ENCODE measurements at places on chromosomes 5 and 9.

DNA sequence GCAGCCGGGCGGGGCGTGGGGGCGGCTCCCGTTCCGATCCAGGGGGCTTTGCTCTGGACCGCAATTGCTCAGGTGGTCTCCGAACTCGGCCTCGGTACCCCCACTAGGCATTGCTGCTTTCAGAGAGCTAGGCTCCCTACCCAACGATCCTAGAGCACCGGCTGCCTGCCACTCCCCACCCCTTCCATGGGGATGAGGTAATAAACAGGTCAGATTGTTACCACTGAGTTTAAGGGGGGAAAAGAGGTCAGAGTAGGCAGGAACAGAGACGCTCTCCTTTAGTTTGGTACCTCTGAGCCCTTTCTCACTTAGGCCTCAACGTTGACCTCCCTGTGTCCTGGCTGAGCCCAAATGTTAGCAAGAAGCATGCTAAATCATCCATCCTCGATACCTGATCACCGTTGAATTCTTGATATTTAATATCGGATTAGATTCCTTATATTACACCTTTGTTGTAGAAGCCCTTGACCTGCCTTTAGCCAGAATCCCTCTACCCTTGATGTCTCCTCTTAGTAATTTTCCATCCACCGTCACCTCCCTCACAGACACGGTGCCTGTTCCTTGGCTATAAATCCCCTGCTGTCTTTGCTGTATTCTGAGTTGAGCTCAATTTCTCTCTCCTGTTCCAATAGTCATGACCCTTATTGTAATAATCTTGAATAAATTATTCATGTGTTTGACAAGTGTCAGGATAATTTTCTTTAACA lies 588 bp upstream of the PLPP1 start:
- DNase-seq = no peak

GRCh38 chr9:78319197-78320029 lies 22.5 kb downstream of the PSAT1 start:
- DNase-seq = no peak

GRCh38 chr9:134088063-134088725 lies 20.4 kb upstream of the BRD3 start:
- no peak for DNase-seq

- DNase-seq = no peak
These were observed 741.0 kb upstream of the RIOK2 start for GRCh38 chr5:97923997-97924396.

DNA sequence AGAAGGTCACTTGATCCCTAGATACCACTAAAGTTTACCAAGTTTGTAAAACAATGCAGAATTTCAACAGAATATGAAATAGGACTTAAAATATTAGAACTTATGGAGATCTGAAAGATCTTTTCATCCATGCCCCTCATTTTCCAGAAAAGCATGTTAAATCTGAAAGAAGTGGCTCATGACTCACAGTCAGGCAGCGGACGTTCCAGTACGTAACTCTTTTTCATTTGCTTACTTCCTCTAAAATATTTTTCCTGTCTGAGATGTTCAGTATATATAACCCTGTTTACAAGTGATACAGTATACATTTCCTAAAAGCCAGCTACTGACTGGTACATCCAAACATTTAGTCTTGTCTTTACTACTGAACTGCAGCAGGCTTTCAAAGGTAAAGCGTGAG lies 22.3 kb downstream of the FBXW2 start:
- no peak for DNase-seq

- no peak for DNase-seq
These were observed 448 bp downstream of the RELL2 start for GRCh38 chr5:141637123-141637766.

- no peak for DNase-seq
These were observed 34.8 kb upstream of the TRIO start for GRCh38 chr5:14108170-14108996.

DNA sequence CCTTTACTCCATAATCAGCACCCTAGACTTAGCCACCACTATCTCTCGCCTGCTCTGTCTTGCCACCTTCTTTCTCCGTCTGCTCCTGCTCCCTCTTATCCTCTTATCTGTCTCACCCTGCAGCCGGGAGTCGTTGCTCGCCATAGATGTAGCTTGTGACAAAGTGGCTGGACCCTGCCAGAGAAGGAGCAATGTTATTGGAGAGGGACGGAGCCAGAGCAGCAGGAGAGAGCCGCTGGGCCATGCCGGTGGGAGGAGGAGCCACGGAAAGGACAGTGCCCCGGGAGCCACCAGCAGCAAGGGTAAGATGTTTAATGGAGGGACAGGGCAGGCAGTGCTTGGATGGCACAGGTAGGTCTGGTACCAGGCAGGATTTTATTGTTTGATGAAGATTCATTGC lies 137.3 kb downstream of the SEC61B start:
- no peak for DNase-seq

DNA sequence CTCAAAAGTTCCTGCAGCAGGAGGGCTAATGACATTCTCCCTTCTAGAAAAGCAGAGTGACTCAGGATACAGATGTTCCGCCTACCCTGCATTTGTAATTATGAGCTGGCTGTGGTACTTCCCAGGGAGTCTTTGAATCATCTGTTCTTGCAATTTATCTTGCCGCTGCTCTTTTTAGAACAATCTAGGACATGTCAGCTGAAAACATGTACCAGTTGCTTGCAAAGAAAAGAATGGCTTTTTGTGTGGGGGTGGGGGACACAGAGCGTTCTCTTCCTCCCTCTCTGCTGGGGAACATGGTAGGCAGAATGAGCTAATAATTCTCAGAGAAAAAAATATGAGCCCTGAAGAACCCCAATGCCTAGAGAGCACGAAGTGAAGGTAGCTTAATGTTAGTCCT lies 51.7 kb upstream of the TUT7 start:
- DNase-seq = peak; percentile 84

DNA sequence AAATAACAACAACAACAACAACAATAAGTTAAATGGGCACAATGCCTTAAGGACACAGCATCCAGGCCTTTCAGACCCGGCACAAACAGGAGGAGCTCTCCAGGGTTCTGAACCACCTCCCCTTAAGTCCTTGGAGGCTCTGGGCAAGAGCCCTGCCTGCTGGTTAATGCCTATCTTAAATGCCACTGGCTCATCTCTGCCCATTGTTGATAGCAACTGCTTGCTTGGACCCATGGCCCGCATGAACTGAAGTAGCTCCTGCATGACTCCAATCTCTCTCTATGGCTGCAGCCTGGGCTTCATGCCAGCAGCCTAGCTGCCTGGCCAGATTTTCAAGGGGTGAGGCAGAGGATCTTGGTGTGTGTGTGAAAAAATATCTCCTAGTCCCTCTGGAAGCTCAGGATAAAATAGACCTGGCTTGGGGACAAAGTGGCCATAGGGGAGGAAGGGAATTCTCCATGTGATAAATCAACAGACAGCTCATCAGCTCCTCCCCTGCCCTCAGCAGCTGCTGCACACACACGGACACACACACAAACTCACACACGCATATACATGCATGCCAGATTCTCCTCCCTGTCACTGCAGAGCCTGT lies 27.4 kb downstream of the FAM219A start:
- peak; percentile 55 for DNase-seq
